ENCODE measurements at places on chromosomes 7 and 10.

- DNase-seq = no peak
Observed at GRCh38 chr7:51236470-51237132, 80.0 kb downstream of the COBL start.

DNA sequence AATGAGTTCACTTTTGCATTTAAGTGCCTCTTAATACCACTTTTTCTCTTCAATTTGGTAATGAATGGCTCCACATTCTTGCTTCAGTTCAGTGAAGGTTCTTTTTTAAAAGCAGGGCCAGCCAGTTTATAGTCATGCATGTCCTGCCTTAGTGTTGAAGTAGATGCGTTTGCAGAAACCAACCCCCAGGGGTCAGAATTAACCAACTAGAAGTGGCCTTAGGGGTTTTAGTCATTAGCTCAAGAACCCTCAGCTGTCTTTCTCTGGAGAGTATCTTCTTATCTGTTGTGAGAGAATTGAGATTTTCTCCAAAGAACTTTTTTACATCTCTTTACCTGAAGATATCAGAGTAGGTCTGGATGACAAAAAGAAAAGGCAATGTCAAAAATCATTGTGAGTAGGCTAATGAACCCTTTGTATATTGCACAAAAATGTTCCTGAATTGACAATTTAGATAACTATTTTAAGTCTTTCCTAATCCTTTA lies 82.2 kb downstream of the PIK3CG start:
- peak; percentile 30 for DNase-seq

- peak; percentile 59 for DNase-seq
Observed at GRCh38 chr7:117119192-117119924, 166.1 kb downstream of the ST7 start.

DNA sequence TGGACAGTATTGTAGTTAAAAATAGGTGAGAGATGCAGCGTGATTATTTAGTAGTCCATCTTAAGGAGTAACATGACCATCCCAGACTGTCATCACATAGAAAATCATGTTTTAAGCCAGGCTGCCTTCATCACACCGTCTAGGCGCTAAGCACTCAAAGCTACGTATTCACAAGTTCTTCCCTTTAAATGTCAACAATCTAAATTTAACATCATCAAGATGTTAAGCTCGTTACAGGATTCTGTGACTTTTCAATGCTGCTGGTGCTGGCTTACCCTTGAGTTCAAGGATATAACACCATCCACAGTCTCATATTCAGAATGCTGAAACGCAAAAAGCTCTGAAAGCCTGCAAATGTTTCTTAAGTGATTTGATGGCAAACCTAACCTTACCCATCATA lies 109.5 kb upstream of the CDCA7L start:
- DNase-seq = no peak

- DNase-seq = peak; percentile 30
Observed at GRCh38 chr10:25725917-25726716, 207.9 kb upstream of the MYO3A start.

GRCh38 chr7:85172530-85172941 lies 14.3 kb downstream of the SEMA3D start:
- DNase-seq = no peak

- DNase-seq = no peak
Observed at GRCh38 chr7:141320287-141320686, 230.9 kb upstream of the AGK start.

DNA sequence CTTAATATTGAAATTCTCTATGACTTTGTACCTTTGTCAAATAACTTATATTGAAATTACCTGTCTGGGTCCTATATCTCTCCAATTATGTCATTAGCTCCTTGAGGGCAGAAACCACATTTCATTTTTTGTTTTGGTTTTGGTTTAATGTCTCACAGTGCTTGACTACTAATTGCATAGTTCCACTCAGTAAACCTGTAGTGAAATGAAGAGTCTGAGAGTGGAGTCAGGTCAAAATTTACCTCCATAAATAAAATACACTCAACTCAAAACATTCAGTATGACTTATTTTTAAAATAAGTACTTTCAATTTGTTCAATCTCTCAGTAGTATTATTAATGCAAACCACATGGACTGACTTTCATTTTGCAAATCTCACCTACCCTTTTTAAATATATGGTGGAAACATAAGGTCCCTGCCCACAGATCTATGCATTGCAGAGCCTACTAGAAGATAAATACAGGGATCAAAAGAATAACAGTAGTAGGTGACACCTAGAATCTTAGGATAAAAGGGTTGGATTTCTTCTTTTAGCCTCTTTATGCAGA lies 32.5 kb downstream of the PDE1C start:
- DNase-seq = no peak

DNA sequence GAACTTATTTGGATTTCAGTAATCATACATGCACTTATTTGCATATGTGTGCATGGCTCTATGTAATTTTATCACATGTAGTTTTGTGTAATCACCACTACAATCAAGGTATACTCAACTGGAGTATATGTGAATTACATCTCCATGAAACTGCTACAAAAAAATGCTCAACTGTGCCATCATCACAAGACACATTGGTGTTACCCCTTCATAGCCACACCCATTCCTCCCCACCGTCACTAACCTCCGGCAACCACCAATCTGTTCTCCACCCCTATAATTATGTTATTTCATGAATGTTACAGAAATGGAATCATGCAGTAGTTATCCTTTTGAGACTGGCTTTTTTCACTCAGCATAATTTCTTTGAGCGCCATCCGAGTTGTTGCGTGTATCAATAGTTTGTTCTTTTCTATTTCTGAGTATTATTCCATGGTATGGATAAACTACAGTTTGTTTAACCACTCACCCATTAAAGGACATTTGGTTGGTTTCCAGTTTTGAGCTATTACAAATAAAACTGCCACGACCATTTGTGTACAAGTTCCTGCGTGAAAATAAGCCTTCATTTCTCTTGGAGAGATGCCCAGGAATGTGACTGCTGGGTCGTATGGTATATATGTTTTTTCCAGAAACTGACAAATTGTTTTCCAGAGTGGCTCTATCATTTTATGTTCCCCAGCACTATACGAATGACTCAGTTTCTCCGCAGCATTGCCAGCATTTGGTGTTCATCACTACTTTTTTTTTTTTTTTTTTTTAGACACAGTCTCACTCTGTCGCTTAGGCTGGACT lies 11.3 kb upstream of the SMO start:
- no peak for DNase-seq

GRCh38 chr7:3956949-3957348 lies 655.9 kb downstream of the SDK1 start:
- no peak for DNase-seq

DNA sequence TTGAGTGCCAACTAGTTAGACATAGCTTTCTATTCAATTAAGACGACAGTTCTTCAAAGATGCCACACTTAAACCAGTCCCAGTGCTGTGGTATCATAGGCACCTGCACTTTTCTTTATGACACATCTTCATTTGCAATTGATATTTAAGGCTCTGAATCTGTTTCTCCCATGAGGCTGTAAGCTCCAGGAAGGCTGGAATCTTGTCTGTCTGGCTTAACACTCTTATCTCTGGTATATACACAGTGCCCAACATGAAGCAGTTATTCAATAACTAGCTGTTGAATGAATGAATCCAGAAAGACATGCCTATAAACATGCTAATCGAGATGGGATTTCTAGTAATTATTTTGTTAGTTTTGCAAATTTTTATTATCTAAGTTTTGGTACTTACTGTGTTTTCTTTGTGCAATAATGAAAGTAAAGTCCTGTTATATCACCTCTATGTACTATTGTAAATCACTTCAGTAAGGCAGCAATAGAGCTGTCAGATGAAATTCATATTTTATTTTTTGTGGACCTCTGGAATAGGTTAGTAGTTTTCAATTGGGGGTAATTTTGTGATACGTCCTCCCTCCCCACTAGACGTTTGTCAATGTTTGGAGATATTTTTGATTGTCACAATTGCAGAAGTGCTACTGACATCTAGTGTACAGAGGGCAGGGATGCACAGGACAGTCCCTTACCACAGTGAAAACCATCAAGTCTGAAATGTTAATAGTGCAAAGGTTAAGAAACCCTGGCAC lies 51.3 kb upstream of the STEAP4 start:
- DNase-seq = no peak

GRCh38 chr7:47000561-47000960 lies 581.4 kb downstream of the TNS3 start:
- DNase-seq = no peak

DNA sequence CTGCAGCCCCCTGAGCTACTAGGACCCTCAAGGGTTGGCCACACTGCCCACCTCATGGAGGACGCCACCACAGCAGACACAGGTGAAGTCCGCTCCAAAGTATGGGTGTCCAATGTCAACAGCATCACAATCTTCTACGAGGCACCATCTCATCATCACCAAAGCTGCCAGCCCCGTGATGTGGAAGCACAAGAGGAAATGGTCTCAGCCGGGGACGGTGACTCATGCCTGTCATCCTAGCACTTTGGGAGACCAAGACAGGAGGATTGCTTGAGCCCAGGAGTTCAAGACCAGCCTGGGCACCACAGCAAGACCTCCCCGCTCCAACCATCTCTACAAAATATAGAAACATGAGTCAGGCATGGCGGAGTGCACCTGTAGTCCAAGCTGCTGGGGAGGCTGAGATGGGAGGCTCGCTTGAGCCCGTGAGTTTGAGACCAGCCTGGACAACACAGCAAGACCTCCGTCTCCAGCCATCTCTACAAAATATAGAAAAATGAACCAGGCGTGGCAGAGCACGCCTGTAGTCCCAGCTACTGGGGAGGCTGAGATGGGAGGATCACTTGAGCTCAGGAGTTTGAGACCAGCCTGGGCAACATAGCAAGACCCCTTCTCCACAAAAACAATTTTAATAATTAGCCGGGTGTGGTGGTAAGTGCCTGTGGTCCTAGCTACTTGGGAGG lies 48.8 kb upstream of the MYL10 start:
- no peak for DNase-seq

GRCh38 chr10:7423521-7423920 lies 12.7 kb upstream of the SFMBT2 start:
- no peak for DNase-seq

DNA sequence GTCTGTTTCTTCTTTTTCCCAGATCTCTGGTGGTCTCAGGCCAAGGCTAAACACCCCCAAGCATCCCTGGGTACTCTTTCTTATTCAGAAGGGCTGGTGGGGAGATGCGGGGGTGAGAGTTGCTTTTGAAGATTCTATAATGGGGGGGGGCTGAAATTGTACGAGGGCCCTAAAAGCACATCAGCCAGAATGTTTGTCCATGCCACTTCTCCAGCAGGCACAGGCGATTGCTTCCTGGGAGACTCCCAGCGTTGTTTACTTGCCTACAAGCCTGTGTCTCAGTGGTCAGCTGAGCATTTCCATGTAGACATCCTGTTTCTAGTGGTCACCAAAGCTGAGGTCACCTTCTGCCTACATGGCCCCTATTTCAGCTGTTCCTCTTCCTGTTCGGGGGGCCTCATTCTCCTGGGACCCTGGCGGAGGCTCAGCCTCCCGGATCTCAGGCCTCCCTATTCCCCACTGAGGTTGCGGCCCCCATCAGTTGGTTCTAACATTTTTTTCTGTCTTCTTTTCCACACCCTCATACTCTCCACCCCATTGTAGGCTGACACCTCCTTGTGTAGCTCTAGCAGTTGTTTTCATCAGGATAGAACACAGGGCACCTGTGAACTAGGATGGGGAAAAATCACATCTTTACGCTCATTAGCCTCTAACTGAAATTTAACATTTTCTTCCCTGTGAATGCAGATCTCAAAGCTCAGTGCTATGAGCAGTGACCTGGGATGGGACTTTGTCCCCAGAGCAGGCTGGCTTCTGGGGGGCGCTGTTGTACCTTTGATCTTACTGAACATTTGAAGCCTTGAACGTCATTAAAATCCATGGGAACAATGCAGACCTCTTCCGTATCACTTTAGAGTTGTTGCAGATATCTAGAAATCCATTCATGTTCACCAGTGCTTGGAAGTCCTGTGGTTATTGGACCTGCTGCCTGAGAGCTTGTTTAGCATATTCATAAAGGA lies 286.5 kb downstream of the GLRX3 start:
- DNase-seq = no peak

DNA sequence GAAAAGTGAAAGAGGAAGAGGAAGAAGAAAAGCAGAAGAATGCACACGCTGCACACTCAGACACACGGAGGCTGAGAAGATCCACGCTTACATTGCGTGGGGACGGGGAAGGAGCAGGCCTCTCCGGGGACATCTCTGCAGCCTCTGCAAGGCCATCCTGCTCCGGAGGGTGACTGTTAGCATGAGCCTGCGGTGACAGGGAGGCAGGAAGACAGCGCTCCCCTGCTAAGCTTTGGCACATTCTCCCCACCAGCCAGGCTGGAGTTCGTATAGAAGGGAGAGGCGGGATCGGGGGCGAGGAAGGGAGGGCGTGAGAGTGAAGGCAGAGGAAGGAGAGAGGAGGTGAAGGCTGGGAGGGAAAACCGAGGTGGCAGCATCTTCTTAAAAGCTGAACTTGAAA lies 366.0 kb upstream of the SHH start:
- no peak for DNase-seq

DNA sequence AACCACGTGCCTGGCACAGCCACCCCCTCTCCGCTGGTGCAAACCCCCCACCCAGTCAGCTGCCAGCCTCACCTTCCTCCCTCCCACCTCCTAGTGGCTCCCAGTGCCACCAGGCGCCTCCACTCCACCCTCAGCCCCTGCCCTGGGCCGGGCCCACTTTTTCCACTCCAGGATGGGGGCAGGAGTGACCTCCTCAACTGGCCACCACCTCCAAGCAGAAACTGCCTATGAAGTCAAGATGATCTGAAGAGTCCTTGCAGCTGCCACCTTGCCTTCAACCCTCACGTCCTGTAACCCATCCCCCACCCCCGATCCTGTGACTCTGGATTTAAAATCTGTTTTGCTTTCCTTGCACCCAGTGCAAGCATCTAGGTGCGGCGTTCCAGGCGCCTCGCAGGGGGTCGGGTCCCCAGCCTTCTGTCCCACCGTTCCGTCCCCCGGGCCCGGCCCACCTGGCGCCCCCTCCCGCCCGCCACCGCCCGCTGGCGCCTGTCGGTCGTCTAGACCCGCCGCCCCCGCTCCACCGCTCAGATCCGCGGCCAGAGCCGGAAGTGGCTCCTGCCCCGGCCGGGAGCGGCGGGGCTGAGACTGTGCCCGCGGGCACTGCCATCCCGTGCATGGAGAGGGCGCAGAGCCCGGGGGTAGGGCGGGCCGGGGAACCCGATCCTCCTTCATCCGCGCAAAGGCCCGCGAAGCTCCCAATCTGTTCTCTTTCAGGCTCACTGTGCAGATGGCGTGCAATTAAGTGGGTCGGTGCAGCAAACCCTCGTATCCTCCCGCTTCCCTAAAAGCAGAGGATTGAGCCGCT lies 51.2 kb upstream of the GTF2I start:
- DNase-seq = peak; percentile 58

GRCh38 chr7:2251841-2252771 lies 10.1 kb downstream of the NUDT1 start:
- DNase-seq = no peak

All from NCI-H510A treated with DMSO at 0.1 percent for 48 hours (cell line).